ENCODE measurements at places on chromosomes 4 and X.

DNA sequence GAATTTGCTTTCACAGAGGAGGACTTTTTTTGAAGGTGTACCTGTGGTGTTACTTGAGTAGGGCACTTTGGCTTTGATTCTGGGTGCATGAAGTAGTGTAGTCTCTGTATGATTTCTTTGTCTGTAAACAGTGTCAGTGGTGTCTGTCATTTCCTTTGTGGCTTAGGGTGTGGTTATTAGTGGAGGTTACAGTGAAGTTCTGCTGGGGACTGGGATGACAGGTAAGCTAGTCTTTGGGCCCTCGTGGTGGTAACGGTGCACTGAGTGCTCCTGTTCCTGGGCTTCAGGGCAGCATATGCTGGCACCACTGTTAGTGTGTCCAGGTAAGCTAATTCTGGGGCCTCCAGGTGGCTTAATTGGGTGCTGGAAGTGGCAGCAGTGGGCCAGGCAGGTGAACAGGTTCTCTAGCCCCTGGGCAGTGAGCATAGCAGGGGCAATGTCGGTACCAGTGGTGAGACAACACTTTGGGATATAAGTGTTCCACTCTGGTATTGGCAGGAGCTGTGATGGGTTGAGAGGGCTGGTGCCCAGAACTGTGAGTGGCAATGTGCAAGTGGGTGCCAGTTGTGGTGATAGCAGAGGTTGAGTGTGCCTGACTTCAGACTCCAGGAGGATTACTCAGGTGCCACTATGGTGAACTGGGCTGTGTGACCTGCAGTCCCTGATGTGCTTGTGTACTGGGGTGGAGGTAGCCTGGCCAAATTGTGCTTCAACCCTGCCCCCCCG is 26.0 kb upstream of the VSIG1 start:
- peak; percentile 37 for DNase-seq

DNA sequence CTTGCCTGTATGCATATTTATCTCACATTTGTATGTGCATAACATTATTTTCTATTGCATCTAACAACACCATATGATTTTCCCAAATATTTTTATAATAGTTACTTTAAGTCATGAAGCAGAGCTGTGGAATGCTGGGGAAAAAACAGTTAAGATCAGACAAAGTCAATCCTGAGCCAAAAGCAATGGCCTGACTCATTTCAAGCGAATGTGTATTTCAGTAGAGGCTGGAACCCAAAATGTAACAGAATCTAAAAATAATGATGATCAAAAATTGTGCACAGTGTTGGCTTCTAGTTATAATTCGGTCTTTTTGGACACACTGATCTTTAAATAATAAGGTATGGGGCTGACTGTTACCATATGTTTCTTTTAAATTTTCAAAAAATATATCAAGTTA is 516.2 kb upstream of the ADGRL3 start:
- DNase-seq: no peak

DNA sequence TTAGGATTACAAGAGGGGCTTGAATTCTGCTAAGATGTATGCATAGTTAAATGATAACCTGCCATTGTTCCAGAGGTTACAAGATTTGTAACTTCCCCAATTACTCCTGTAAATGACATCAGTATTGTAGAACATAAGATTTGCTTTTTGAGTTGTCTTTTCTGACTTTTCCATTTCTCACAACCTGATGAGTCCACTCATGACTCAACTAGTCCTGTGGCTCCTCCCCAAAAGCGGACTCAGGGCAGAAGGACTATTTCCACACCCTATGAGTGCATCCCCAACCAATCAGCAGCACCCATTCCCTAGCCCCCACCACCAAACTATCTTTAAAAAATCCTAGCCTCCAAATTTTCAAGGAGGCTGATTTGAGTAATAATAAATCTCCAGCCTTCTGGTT is 54.7 kb downstream of the HOPX start:
- no peak for DNase-seq

GRCh38 chr4:121239951-121240350 is 75.8 kb upstream of the TNIP3 start:
- no peak for DNase-seq

DNA sequence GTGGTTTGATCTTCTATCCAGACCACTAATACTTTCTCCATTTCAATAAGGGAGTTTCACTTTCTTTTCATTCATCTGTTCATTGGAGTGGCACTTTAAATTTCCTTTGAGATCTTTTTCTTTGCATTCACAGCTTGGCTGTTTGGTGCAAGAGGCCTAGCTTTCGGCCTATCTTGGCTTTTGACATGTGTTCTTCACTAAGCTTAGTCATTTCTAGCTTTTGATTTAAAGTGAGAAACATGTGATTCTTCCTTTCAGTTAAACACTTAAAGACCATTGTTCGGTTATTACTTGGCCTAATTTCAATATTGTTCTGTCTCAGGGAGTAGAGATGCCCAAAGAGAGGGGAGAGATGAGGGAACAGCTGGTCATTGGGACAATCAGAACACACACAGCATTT is 24.3 kb downstream of the CXCL13 start:
- no peak for DNase-seq

All from effector memory CD4-positive, alpha-beta T cell (primary cell).